Naive B cell (primary cell): ENCODE measurements at places on chromosomes 4 and X.

DNA sequence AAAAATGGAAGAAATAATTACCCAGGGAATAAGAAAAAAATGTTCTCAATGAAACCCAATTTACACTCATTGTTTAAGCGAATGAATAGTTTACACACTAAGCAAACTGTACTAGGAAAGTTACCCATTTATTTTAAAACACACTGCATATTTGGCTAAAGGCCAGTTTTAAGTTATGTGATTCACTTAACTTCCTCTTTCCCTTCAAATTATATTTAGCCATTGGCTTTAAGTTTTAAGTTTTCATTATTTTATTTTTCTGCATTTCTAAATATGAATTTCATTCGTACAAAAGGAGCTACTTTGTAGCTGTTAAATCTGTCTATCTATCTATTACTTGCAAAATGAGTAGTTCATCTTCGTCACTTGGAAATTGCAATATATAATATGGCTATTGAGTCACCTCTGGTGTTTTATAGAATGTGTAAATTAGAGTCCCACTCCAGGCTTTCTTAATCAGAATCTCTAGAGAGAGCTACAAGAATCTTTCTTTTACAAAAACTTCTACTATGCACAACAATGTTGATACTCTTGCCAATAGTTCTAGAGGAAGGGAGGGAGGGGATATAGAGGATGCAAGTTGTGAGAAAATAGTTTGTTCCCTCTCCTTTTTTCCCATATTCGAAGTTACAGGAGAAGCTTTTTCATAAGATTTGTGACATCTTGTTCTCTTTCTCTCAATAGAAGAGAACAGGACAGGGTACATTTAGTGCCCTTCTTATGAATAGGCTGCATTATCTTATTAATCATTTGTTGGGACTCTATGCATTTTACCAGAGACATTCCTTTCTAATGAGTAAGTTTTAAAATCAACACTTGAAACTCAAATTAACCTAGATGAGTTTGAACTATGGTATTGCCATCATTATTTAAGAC, 41.8 kb downstream of the SULT1B1 start:
- DNase-seq: no peak

DNA sequence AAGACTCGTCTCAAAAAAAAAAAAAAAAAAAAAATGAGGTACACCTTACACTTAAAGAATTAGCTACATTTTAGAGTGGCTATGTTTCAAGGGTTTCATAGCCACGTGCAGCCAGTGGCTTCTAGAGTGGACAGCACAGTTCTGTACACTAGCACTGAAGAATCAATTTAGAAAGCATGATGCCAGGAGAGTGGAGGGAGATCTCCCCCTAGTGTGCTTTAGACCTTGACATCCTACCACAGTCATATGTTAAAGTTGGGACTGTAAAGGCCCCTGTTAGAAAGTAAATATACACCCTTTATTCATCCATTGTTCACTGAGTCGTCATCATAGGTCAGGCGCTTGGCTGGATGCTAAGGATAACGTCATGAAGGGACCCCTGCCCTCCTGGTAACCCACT, 179.4 kb downstream of the QDPR start:
- no peak for DNase-seq

DNA sequence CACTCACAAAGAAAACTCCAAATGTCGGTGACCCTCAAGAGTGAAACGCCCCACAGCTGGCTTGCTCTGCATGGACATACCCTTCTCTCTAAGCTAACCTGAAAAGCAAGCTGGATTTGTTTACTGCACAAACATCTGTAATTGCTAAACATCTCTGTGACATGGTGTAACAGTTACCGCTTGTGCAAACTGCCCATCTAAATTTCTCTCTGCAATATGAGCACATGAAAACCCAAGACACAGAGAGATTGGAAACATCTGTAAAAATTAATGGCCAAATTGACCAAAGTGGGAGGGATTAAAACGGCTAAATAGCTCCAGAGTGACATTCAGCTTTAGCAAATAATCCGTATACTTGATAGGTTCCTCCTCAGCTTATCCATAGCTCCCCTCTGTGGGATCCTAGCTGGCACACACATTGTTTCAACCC, 155.0 kb upstream of the MAP3K15 start:
- no peak for DNase-seq

DNA sequence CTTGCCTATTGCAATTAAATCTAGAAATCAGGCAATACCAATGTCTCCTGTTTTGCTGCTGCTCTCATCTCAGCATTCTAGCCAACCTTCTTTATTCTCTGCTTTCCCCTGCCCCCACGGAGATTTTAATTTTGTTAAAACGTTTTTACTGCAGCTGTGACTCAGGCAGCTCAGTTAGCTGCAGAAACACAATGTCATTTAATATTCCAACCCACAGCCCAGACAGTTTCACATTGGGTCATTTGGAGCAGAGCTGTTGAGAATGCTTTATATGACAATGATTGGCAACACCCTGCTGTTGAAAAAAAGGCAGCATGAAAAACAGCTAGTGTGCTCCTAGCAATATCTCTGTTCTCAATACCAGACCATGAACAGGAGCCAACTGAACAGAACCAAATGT, 12.6 kb upstream of the SLC10A4 start:
- DNase-seq: no peak

- no peak for DNase-seq
Observed at GRCh38 chr4:95857761-95858160, 17.9 kb downstream of the PDHA2 start.
